Endothelial cell of coronary artery (primary cell): ENCODE measurements at places on chromosomes 2 and 18. TPM values are rescaled to one million over a fixed set of nuclear protein-coding genes. Genes with fewer than 3 reads are reported as not detected.

The KLHL14 gene
- not detected in 2 replicates for total RNA-seq

The MYCN gene
- total RNA-seq: 1.6 and 2.4 TPM in 2 replicates

The C2orf15 gene
- total RNA-seq: 0.18 and 0.19 TPM in 2 replicates

The ALPI gene
- total RNA-seq: not detected in 2 replicates

The TGOLN2 gene
- 93.4 and 127 TPM in 2 replicates for total RNA-seq

The NGEF gene
- 0.09 and 1.5 TPM in 2 replicates for total RNA-seq

The TSN gene
- 48.8 and 58.2 TPM in 2 replicates for total RNA-seq

The TLX2 gene
- total RNA-seq: not detected in 2 replicates

The PDE1A gene
- total RNA-seq: under 0.01 and 2.4 TPM in 2 replicates

The C2orf66 gene
- total RNA-seq: 0.09 TPM in 2 replicates

The CCDC74B gene
- 0.72 and 0.85 TPM in 2 replicates for total RNA-seq

The PTCD3 gene
- total RNA-seq: 63.8 and 70.3 TPM in 2 replicates

The SLC19A3 gene
- total RNA-seq: 0.09 and 0.19 TPM in 2 replicates

The MYOM1 gene
- total RNA-seq: 0.18 and 0.66 TPM in 2 replicates

The DSG4 gene
- not detected in 2 replicates for total RNA-seq

The ACMSD gene
- not detected in 2 replicates for total RNA-seq

The MLPH gene
- 13.8 TPM in 1 of 2 replicates, not detected in the other for total RNA-seq

The DSC3 gene
- 0.36 and 0.38 TPM in 2 replicates for total RNA-seq

The EVA1A gene
- 88.6 and 116 TPM in 2 replicates for total RNA-seq

The ARHGAP28 gene
- total RNA-seq: 0.28 and 8.3 TPM in 2 replicates

The B4GALT6 gene
- 4.8 and 9.3 TPM in 2 replicates for total RNA-seq

The TMEM178A gene
- total RNA-seq: 0.36 and 0.56 TPM in 2 replicates

The SLC4A5 gene
- total RNA-seq: 0.09 TPM in 1 of 2 replicates, not detected in the other

The GALNT3 gene
- total RNA-seq: 0.09 TPM in 2 replicates

The ATF2 gene
- total RNA-seq: 36.2 and 42.7 TPM in 2 replicates

The ALPG gene
- total RNA-seq: not detected in 2 replicates

The BCL11A gene
- total RNA-seq: 0.19 and 0.36 TPM in 2 replicates

The LHCGR gene
- not detected in 2 replicates for total RNA-seq

The IL1RN gene
- not detected in 2 replicates for total RNA-seq

The CHRND gene
- total RNA-seq: not detected in 2 replicates

The DCDC2C gene
- not detected in 2 replicates for total RNA-seq

The SNTG2 gene
- total RNA-seq: not detected in 2 replicates

The FOXD4L1 gene
- 0.18 TPM in 1 of 2 replicates, not detected in the other for total RNA-seq

The CBLN2 gene
- 0.09 and 0.47 TPM in 2 replicates for total RNA-seq

The CAPN10 gene
- total RNA-seq: 29.1 and 31.5 TPM in 2 replicates

The SERPINB4 gene
- not detected in 2 replicates for total RNA-seq

The MOB4 gene
- total RNA-seq: 27.3 and 28.8 TPM in 2 replicates

The ELOA2 gene
- not detected in 2 replicates for total RNA-seq

The RBMS1 gene
- total RNA-seq: 56.4 and 81.9 TPM in 2 replicates
